MM.1S (cell line): ENCODE measurements at places on chromosomes 2 and 18.

DNA sequence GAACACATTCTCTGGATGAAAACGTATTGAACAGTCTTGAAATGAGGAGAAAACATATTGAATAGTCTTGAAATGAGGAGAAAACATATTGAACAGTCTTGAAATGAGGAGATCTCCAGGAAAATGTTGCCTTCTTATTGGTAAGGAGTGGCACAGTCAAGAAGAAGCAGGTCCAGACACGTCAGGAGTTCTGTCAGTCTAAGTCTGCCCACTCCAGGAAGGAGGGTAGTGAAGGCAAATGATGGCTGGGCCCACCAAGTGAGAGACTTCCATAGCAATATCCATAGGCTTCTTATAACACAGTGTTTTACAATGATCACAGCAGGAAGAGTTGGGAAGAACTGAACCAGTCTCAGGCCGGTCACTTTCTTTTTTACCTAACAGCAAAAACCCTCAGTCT lies 316.2 kb downstream of the ETAA1 start:
- DNase-seq: no peak

GRCh38 chr2:48808311-48808710 lies 52.8 kb upstream of the LHCGR start:
- no peak for DNase-seq

- no peak for DNase-seq
These were observed 392.9 kb upstream of the LRATD1 start for GRCh38 chr2:14239605-14240004.

- DNase-seq: no peak
These were observed 64.2 kb upstream of the OTOF start for GRCh38 chr2:26542194-26542455.

GRCh38 chr18:63138436-63139340 lies 180.9 kb downstream of the BCL2 start:
- peak; percentile 74 for DNase-seq

- no peak for DNase-seq
These were observed 121.2 kb downstream of the CAPN13 start for GRCh38 chr2:30686000-30686399.

DNA sequence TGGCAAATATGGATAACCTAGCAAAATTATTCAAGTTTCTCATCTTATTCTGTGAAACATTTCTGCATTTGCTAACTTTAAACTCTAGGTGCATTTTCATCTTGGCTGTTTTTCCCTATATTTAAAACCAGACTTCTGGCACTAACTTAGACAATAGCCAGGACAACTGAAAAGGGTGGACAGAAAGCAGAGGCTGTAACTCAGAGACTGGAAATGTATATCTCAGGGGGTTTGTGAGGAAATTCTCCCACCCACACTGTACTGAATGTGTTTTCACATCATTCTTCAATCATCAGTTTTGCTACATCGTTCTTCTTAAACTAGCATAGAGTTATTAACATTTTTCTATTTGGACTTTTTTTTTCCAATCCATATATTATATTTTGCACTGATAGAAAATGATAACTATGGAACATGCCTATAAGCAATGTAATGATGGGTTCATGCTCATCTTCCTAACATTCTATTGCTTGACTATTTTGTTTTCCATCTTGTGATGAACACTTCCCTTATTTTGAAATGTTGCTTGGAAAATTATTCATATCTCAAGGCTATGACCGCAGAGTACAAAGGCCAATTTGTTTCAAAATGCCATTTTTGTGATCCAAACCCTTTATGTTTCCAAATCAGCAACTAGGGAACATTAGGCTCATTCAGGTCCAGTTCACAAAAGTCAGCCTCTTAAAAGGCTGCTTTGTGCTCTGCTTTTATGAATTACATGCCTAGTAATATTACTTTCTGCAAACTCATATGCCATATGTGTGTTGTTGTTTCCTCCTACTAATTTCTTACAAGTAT lies 125.8 kb upstream of the CDH19 start:
- DNase-seq: no peak

DNA sequence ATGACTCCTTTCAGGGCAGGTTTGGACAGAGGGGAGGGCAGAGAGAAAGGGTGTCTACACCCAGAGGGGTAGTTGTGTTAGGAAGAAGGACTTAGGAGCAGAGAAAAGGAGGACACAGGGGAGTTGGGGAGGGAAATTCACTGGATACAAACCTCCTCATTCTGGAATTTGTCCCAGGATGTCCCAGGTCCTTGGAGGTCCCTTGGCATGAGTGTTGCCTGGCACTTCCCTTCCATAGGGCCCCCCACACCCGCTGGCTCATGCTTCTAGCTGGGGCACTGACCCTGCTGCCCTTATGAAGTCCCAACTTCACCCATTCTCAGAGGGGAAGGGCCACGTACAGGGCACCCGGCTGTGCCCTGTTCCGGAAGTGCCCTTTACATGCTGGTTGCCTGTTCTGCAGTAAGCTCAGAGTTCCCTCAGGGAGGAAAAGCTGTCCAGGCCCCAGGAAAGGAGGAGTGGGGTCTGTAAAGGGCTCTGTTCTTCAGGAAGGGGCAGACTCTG lies 93.6 kb upstream of the SMAD2 start:
- no peak for DNase-seq

DNA sequence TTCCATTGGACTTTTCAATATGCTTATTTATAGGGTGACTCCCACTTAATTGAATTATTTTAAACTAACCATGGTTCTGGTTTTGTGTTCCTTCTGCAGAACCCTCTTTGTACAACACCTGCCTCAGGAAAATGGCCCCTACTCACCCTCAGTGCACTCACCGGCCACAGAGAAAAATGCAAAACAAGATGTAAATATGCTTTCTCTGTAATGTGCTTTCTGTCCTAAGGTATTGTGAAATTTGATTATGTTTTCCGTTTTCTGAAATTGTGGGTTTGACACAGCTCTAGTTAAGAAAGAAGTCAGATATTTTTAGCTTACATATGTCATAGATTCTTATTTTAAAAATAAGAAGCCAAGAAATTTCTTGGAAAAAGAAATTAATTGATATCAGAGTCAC lies 357.7 kb upstream of the SMIM21 start:
- DNase-seq: peak; percentile 25

- no peak for DNase-seq
These were observed 902.4 kb upstream of the PIK3C3 start for GRCh38 chr18:41052625-41053024.

DNA sequence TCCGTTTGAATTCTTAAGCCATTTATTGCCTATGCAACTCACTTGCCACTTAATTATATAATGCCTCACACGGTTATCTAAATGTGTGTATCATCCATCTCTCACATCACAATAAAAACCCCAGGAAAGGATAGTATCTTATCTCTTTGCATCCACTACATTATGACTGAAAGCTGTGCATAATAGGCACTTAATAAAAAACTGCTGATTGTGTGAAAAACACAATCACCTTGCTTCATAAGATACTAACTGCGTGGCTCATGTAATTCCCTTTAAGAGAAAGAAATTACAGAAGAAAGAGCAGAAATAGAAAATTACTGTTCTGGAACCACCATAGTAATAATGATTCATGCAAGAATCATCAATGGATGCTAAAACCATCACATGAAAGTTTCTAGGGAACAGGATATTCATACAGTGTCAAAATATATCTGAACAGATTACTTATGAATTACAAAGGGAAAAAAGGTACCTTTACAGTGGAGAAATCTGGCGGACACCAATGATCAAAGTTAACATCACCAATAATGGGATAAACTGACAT lies 29.3 kb downstream of the CUL3 start:
- DNase-seq: no peak

DNA sequence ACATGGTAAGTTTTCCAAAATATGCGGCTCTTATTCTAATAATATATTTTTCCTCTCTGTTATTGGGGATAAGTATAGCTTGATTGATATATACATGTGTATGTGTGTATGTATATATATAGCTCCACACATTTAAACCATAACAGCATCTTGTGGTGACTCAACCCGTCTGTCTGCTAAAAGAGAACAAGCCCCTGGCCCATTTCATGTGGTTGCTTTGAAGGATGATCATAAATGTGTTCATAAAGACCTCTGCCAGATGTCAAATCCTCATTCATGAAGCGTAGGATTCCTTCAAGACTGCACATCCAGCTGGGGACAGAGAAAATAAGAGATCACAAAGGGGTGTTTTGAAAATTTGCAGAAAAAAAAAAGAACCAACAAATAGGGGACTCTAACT lies 79.3 kb downstream of the RHOB start:
- DNase-seq: no peak

DNA sequence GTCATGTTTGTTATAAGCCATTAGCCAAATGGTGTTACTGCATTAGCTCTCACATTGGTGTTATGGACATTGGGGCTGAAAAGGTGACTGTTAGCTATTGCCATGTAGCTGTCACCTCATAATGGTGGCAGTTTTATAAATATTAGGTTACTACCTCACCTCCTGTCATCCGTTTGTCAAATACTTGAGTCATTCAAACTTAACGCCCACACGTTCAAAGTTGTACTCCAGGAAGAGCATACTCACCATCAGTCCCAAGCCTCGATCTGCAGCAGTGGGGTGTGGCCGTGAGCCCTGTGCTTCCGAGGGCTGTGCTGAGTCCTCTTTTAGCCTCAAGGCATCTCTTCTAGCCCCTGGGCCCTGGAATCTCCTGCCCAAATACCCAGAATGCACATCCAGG lies 87.3 kb downstream of the PDK1 start:
- no peak for DNase-seq

- DNase-seq: peak; percentile 16
These were observed 137.5 kb downstream of the TPO start for GRCh38 chr2:1550658-1551316.

- DNase-seq: peak; percentile 70
These were observed 16.7 kb upstream of the GLS start for GRCh38 chr2:190863946-190864345.

DNA sequence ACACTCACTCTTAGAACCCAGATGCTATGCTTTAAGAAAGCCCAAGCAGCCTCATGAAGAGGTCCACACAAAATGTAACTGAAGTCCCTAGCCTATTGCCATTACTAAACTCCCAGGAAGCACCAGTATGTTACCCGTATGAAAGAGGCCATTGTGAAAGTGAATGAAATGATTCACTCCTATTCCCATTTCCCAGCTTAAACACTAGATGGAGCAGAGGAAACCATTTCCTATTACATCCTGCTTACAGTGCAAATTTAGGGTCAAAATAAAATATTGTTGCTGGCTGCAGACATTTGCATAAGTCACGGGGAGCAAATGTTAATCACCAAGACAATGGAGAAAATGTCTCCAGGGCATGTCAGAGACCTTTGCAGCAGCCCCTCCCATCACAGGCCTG lies 989.7 kb upstream of the CRIM1 start:
- DNase-seq: no peak

GRCh38 chr2:196971574-196972279 lies 45.2 kb upstream of the PGAP1 start:
- DNase-seq: no peak

GRCh38 chr2:76958749-76959148 lies 563.4 kb downstream of the LRRTM4 start:
- no peak for DNase-seq

- no peak for DNase-seq
These were observed 22.2 kb upstream of the IL1RN start for GRCh38 chr2:113105047-113105785.

DNA sequence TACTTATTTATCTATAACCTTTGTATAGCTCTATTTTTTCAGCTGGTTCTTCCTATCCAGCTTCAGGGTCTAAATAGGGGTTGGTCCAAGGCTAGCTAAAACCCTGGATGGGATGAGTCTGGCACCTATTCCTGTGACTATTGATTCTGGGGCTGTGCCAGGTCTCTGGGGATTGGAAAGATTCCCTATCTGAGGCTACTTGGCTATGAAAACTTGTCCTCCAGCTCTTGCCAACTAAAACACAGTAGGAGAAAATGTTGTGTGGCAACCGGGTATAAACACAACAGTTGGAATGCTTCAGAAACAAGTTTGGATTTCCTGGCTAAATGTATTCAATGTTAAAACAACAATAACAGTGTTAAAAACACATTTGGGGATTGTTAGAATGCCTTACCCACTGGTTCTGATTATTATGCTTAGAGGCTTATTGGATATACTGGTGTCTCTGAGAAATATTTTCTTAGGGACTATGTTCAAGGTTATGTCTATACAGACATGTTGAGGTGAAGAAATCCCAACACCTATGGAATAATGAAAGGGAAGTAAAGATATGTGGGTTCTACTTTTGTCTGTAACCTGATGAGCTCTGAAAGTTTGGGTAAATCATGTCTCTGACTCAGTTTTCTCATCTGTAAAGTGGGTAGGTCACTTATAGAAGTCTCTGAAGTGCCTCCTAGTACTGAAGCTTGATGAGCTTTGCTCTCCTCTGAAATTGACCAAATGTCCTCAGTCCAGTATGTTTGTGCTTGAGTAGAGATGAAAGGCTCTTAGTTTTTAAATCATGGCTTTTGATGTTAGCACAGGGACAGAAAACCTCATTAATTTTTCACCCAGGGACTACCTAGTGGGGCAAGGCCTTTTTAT lies 460.7 kb downstream of the MTX2 start:
- no peak for DNase-seq

GRCh38 chr18:56391931-56392590 lies 246.3 kb downstream of the TXNL1 start:
- no peak for DNase-seq

DNA sequence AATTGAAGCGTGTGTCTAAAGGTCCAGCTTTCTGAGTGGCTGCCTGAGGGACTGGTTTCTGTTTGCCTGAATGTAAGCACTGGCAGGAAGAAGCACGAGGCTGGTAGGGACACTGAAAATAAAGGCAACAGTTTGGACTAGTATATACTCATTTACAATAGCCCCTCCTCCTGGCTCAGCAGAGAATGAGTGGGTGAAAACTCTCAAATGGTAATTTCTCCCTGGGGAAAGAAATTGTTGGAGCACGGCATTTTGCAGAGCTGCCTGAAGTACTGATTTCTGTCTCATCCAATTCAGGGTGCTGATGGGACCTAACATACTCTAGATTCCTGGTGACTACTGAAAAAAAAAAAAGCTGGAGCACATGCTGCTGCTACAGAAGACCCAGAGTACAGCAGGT lies 17.3 kb upstream of the SPP2 start:
- peak; percentile 30 for DNase-seq

GRCh38 chr2:241254904-241255351 lies 60.5 kb downstream of the HDLBP start:
- DNase-seq: no peak

- no peak for DNase-seq
These were observed 178.5 kb downstream of the HAUS1 start for GRCh38 chr18:46282646-46283045.
